ENCODE measurements at places on chromosomes 7 and 10. TPM values are rescaled to one million over a fixed set of nuclear protein-coding genes. Genes with fewer than 3 reads are reported as not detected.

Gene TRPV5
- total RNA-seq: not detected

Gene C10orf62
- total RNA-seq: not detected

Gene SPDYE2
- 0.15 TPM for total RNA-seq

Gene CHAT
- total RNA-seq: not detected

Gene LIPF
- total RNA-seq: not detected

Gene SEMA4G
- total RNA-seq: 13.0 TPM

Gene CADPS2
- total RNA-seq: 11.5 TPM

DNA sequence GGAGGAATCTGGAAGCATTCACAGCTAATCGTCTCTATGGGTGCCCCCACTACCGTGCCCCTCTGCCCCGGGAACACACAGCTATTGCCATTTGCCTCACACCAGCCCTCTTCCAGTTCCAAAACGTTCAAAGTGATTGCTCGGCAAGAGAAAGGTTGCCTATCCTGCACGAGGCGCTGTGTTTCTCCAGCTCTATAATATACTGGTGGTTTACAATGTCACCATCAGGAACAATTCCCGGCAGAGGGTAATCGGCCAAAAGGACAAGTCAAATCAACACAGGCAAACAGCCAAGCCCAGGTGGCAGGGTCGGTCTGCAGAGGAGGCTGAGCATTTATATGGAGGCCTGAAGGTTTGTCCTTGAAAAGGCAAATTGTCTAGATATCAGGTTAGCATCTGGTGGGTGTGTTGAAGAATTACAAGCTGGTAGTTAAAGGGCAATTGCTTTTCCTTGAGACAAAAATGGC, 29.2 kb upstream of the TNS3 start:
- DNase-seq: no peak
- no peak overlapping the region for H3K27ac ChIP-seq
- no peaks in the 10 kb centered on the region for H3K36me3 ChIP-seq
- H3K4me3 ChIP-seq: no peak overlapping the region

- no peak for DNase-seq
- H3K36me3 ChIP-seq: peaks cover 6% of the 10 kb centered on the region
- peaks cover 6% of the 10 kb centered on the region for H3K27me3 ChIP-seq
- H3K27ac ChIP-seq: peak overlapping the region; percentile 52
- no peaks in the 10 kb centered on the region for H3K4me1 ChIP-seq
These were observed 38.2 kb downstream of the ZNF467 start for GRCh38 chr7:149735181-149735602.

GRCh38 chr7:125480762-125481161, 551.1 kb upstream of the POT1 start:
- peak overlapping the region; percentile 37 for H3K27ac ChIP-seq
- no peak overlapping the region for H3K4me3 ChIP-seq
- H3K4me1 ChIP-seq: peaks cover 3% of the 10 kb centered on the region
- no peaks in the 10 kb centered on the region for H3K27me3 ChIP-seq

DNA sequence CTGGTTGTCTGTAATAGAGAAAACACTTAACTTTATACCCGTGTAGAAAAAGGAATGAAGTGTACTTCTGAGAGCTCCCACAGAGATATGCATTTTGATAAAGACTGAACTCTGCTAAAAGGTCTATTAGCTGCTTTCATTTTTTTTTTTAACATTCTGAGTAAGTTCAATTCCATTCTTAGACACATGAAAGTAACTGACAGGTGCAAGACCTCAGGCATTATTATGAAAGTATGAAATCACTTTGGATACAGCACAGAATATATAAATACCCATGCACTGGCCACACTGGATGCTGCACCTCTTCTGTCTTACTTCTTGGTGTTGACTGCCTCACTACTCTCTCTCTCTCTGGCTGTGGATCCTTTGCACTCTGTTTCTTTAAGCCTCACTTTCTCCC, 46.2 kb downstream of the VWDE start:
- no peak for DNase-seq
- peaks cover 62% of the 10 kb centered on the region for H3K36me3 ChIP-seq
- no peaks in the 10 kb centered on the region for H3K27me3 ChIP-seq
- no peak overlapping the region for H3K27ac ChIP-seq
- H3K4me1 ChIP-seq: no peaks in the 10 kb centered on the region

- H3K36me3 ChIP-seq: no peaks in the 10 kb centered on the region
- H3K27ac ChIP-seq: peak overlapping the region; percentile 91
- H3K4me1 ChIP-seq: peaks cover 32% of the 10 kb centered on the region
- H3K4me3 ChIP-seq: no peak overlapping the region
- no peaks in the 10 kb centered on the region for H3K27me3 ChIP-seq
These were observed 44.4 kb downstream of the MCU start for GRCh38 chr10:72736176-72736827.

DNA sequence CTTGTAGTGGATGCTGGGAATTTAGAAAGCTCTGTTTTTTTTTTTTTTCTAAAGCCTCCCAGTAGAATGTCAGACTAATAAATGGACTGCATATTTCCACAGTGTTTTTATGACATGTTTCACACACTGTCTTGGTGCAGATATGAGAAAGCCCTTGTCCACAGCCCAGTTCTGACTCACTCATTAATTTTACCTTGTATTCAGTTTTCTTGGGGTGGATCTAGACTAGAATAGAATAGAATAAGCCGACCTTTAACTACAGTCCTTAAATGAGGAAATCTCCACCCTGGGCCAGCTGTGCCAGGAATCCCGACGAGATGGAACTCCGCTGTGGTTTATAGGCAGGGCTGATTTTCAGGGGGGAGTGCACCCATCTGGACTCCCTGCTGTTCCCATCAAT, 274.7 kb downstream of the NRG3 start:
- no peak for DNase-seq
- H3K36me3 ChIP-seq: no peaks in the 10 kb centered on the region
- no peak overlapping the region for H3K27ac ChIP-seq
- no peak overlapping the region for H3K4me3 ChIP-seq
- peaks cover 27% of the 10 kb centered on the region for H3K4me1 ChIP-seq

DNA sequence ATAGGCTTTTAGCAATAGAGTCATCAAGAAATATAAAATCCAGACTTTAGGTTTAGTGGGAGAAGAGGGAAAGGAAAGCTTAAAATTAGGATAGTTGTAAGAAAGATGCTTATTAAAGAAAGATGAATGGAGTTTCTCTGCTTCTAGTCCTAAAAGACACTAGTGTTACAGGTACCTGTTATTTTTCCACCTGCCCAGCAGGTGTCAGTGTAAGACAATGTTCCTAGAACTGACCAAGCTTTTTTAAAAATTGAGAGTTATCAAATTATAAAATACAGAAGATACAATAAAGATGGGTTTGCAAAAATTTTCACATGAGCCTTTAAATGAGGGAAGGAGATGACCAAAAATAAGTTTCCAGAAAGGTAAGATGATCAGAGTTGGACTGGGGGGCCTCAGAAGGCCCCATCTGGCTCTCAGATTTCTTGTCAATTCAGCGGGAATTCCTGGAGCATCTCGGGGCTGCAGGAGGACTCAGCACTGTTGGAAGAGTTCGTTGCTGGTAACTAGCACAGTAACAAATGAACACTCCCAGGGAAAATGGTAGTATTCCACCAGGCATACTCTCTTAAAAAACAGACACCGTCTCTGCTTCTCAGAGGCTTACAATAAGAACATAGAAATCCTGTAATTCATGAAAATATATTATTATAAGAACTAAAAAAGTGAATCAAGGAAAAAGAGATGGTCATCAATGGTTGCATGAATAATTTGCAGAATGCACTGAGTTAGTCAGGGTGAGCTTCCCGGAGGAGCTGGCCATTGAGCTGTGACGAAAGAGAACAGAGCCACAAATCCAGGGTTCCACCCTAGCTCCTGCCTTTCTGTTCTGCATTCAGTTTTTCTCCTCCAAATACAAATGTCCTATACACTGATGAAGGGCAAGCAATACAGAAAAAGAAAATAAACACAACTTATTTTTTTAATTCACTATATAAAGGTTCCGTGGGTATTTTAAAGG, 71.8 kb upstream of the PIK3CG start:
- H3K36me3 ChIP-seq: peaks cover 19% of the 10 kb centered on the region
- H3K4me3 ChIP-seq: no peak overlapping the region
- no peak for DNase-seq
- no peaks in the 10 kb centered on the region for H3K27me3 ChIP-seq
- H3K4me1 ChIP-seq: peaks cover 3% of the 10 kb centered on the region

GRCh38 chr10:51344371-51344770, 270.1 kb downstream of the PRKG1 start:
- H3K27ac ChIP-seq: no peak overlapping the region
- no peaks in the 10 kb centered on the region for H3K27me3 ChIP-seq
- H3K36me3 ChIP-seq: peaks cover 7% of the 10 kb centered on the region
- peaks cover 14% of the 10 kb centered on the region for H3K4me1 ChIP-seq
- H3K4me3 ChIP-seq: no peak overlapping the region
- no peak for DNase-seq

DNA sequence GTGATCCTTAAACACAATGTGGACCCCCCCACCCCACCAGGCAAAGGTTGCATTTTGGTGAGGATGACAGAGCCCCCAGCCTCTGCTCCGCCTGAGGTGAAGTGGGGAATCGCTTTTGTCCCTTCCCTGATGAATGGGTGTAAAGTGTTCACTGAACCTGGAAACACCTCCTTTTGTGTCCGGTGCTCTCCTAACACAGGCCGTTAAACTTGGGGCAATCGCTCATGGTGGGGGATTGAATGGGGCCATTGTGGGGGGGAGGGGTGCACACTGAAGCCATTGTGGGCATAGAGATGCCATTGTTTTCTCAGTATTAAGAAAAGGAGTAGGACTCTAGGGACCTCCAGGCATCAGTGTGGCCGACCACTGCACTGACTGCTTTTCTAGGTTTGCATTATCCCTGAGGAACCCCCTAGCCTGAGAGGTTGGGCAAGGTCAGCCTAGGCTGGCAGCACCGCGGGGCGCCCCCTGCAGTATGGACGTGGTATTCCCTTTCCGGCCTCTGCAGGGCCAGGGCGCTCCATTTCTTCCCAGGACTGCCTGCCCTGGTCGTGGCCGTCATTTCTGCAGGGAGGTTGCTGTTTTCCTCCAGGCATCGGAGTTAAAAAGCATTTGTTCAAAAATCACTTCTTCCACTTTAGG, 158.3 kb downstream of the TCF7L2 start:
- peak overlapping the region; percentile 55 for H3K27ac ChIP-seq
- DNase-seq: peak; percentile 92
- no peak overlapping the region for H3K4me3 ChIP-seq

DNA sequence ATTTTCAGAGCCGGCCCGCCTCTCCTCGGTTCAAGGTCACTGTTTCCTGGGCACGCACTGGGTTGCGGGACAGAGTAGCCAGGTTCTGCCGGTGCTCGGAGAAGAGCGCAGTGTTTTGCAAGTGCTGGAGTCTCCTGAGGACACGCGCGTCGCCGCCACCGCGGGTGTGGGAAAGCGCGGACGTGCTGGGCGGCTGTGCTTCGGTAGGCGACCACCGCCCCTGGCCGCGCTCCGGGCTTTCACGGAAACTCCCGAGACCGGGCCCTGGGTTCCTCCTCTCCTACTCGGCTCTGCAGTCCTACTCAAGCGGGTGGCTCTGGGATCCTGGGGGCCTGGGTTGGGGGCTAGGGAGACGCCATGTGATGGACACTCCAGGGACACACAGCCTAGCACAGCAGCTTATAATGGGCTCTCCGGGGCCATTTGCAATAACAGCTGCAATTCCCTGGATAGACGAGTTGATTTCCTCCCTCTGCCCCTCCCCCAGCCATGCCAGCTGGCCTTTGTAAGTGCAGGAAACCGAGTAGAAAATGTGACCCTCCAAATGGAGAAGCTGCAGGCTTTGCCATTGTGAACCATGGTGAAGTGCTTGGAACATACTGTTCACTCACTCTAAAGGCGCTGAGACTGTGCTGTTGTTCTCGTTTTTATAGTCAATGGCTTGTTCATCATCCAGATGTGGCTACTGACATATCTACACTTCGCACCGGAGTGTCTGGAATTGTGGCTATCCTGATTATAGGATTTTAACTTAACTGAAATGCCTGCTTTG, 2.1 kb downstream of the FRAT1 start:
- no peaks in the 10 kb centered on the region for H3K36me3 ChIP-seq
- H3K4me1 ChIP-seq: peaks cover 36% of the 10 kb centered on the region
- DNase-seq: peak; percentile 49
- H3K27ac ChIP-seq: peak overlapping the region; percentile 6
- peaks cover 33% of the 10 kb centered on the region for H3K27me3 ChIP-seq

DNA sequence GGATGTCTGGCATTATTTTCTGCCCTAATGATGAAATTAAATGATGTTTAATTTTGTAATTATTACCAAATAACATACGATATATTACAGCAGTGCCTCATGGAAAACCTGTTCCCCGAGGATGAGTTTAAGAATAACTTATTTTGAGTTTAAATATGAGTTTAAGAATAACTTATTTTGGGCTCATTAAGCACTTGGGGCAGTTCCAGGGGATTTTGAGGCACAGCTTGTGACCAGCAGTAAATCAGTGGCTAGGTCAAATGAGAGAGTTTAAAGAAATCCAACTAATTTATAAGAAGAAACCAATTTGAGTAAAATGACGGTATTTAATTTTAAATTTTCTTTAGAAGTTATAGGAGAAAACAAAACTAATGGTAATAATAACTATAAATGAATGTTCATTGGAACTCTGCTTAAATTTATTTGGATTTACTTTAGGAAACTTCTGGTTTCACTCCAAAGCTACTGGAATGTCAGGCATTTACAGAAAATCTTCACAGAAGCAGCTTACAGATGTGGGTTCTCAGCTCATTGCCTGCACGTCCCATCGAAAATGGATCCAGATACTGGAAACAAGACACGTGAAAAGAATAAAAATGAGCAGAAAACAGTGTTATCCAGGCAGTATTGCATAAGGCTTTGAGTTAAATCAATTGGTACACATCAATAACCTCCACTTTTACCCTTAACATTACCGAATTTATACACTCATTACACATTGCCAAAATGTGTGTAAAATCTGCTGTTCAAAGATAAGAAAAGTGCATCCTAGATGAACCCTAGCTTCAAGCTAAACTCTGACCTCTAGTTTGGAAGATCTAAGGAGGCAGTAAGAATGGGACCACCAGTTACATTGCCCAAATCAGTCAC, 784.5 kb upstream of the IGFBP3 start:
- no peak for DNase-seq
- H3K27me3 ChIP-seq: no peaks in the 10 kb centered on the region
- peaks cover 4% of the 10 kb centered on the region for H3K36me3 ChIP-seq
- H3K27ac ChIP-seq: no peak overlapping the region
- peaks cover 10% of the 10 kb centered on the region for H3K4me1 ChIP-seq

- no peak overlapping the region for H3K4me3 ChIP-seq
- 0 out of 2 replicates have a peak, but pooled peaks cover 2% of the 10 kb centered on the region for H3K4me1 ChIP-seq
- DNase-seq: no peak
- H3K27me3 ChIP-seq: no peaks in the 10 kb centered on the region
- H3K36me3 ChIP-seq: no peaks in the 10 kb centered on the region
These were observed 106.7 kb upstream of the ITGB1 start for GRCh38 chr10:33064706-33065105.

- peaks cover 42% of the 10 kb centered on the region for H3K4me1 ChIP-seq
- no peak for DNase-seq
- H3K27ac ChIP-seq: no peak overlapping the region
These were observed 265.6 kb downstream of the PHF14 start for GRCh38 chr7:11239316-11239715.

- H3K4me1 ChIP-seq: peaks cover 10% of the 10 kb centered on the region
- no peak overlapping the region for H3K4me3 ChIP-seq
- DNase-seq: no peak
- peaks cover 42% of the 10 kb centered on the region for H3K27me3 ChIP-seq
- H3K36me3 ChIP-seq: no peaks in the 10 kb centered on the region
These were observed 3.7 kb upstream of the ATOH7 start for GRCh38 chr10:68235581-68235980.

- H3K27ac ChIP-seq: no peak overlapping the region
- H3K27me3 ChIP-seq: peaks cover 9% of the 10 kb centered on the region
- peaks cover 12% of the 10 kb centered on the region for H3K4me1 ChIP-seq
These were observed 9.7 kb upstream of the ANKRD7 start for GRCh38 chr7:118214833-118215182.
